ENCODE measurements at places on chromosomes 4 and X.

DNA sequence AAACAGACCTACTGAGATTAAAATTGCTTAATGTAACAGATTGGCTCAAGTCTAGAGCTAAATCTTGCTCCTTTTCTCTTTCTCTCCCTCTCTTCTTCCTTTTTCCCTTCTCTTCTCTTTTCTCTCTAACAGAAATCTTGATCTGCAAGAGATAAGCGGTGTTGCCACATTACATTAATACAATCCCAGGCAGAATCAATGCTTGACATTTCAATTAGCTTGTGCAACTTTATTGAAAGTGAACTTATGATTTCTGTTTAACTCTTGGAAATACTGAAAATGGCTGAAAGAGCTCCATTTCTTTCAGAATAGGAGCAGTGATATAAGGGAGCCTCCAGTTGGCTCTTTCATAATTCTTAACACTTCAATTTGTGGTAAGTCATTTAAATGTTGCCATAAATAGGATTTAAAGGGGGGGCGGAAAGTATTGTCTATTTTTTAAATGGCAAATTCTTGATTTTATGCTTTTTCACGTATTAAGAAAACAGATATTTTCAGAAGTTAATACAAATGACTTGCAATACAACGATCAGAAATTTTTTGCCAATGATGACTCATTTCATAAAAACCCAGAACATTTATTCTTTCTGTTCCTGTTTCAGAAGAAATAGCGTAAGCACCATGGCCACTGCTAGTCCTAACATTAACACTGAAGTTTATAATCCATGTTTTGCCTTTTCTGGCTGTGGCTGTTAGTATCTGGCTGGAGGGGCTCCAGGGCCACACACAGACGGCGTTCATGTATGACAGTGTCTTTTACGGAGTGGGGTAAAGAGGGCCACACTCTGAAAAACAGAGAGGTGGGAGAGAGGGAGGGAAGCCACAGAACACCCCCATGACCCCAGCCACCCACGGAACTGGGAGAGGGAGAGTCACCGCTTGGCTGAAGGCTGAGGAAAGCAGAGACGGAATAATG is 115.7 kb upstream of the FAT1 start:
- DNase-seq = no peak

GRCh38 chrX:51569561-51569960 is 49.2 kb downstream of the CENPVL3 start:
- no peak for DNase-seq

- DNase-seq = no peak
Measured at GRCh38 chr4:57378766-57379165, 268.6 kb upstream of the IGFBP7 start.

DNA sequence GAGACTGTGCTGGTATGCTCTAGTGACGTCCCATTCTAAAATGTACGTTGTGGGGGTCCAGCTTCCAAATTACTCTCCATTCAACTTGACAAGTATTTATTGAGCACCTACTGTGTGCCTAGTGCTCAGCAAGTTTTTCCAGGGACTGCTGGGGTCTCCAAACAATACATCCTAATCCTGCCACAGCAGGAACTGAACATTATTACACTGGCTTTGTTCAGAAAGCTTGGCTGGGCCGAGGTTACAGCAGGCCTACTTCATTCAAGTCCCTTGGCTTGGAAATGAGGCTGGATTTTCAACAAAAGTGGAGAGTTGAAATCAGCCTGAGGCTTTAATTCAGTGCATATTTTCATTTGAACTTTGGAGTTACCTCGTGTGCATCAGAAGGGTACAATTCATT is 78.0 kb downstream of the GUCY2F start:
- no peak for DNase-seq

- DNase-seq = no peak
Measured at GRCh38 chr4:133186845-133187244, 37.8 kb downstream of the PCDH10 start.

DNA sequence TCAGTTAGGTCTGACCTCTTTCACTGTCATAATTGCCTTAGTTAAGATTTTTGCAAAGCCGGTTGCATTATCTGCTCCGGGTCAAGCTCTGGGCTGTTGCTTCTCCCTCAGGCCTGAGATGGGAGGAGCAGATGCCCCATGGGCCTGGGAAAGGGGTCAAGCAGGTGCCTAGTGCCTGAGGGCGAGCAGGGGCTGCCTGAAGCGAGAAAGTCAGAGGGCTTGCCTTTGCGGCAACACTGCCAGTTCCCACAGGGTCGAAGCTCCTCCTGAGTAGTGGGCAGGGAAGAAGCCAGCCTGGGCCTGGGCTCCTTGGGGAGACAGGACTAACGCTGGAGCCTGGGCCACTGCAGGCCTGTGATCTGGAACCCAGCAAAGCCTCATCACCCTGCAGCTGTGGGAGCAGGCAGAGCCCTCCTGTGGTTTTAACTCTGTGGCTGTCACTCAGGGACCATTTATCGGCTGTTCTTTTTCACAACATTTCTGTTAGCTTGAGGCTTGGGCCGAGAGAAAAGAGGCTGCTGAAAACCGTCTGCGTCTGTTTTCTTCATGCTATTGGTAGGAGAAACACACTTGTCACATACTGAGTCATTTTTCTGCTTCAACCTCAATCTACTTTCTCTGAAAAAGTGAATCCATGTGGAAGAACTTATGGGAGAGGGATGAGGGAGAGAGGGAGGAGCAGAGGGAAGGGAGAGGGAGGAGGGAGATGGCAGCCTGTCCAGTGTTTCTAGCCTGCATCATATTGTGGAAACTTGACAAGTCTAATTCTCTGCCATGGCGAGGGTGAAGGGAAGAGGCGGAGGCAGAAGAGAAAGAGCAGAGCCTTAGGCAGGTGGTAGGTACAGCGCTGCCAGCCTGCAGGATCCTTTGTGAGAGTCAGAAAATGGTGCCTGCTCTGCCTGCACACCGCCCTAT is 68.4 kb downstream of the RHOH start:
- no peak for DNase-seq

GRCh38 chr4:99027304-99027703 is 31.8 kb downstream of the METAP1 start:
- DNase-seq = no peak

GRCh38 chr4:25830548-25830947 is 32.2 kb downstream of the SEL1L3 start:
- DNase-seq = no peak

- no peak for DNase-seq
Measured at GRCh38 chr4:87856816-87857215, 24.0 kb downstream of the MEPE start.

- no peak for DNase-seq
Measured at GRCh38 chrX:1592470-1593142, 1.2 kb downstream of the AKAP17A start.

- no peak for DNase-seq
Measured at GRCh38 chr4:113837397-113837796, 75.9 kb upstream of the CAMK2D start.

- DNase-seq = no peak
Measured at GRCh38 chr4:101200561-101200960, 146.8 kb downstream of the PPP3CA start.

- no peak for DNase-seq
Measured at GRCh38 chr4:154390324-154390723, 101.3 kb downstream of the DCHS2 start.

DNA sequence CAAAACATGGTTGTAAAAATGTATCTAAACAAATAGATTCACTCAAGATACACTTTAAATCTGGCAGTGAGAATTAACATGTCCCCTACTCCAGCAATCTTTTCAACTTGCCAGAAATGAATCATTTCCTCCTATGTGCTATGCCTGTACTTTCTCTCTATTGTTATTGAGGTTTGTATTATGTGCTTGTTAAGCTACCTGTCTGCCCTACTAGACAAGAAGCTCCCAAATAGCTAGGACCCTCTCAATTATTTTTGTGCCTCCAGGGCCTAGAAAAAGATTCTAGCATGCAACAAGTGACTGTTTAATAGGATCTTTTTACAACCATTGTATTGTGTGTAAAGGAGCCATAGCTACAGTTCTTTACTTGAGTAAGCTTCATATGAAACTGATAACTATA is 3.5 kb upstream of the SAP30 start:
- DNase-seq = no peak

All from NCI-H1694 (cell line).